ENCODE measurements at places on chromosomes 4 and X.

DNA sequence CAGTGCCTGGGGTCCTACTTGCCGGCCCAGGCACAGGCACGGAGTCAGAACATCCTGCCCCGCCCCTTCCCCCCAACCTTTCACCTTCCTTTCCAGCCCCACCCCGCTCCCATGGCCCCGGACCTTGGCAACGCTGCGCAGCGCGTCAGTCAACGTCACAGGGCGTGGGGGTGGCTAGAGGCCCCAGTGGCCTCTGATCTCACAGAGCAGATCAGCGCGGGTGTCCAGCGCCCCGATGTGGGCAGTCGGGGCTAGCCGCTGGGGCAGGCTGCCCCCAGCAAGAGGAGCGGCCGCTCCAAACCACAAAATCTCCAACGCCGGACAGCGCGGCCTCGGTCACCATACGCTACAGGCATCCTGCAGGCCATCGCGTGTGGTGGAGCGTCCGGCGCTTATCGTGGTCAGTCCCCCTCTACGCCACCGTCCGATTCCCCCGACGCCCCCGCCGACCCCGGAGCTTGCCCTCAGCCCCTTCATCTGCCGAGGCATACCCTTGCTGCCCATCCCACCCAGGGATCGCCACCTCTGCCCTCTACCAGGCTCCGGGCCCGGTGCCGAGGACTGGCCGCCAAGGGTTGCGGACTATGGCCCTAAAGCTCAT is 69.6 kb upstream of the APOOL start:
- DNase-seq, result no peak

DNA sequence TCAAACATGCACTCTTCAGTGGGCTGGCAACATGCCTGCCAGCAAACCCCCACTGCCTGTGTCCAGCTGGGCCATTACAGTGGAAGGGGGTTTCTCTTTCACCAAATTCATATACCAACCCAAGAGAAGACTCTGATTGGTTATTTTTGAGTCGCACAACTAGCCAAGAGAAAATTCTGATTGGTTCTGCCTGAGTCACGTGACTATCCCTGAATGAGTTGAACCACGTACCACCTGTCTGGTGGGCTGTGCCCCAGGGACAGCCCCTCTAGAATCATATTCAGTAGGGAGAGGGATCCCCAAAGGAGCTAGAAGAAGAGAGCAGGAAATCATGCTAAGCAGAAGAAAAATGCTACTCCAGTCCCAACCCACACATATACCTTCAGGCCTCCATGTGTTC is 313.1 kb downstream of the STK32B start:
- no peak for DNase-seq

- no peak for DNase-seq
These were observed 116.8 kb upstream of the AGA start for GRCh38 chr4:177558995-177559394.

- no peak for DNase-seq
These were observed 60.5 kb upstream of the TRIM2 start for GRCh38 chr4:153143527-153144348.

GRCh38 chr4:19214591-19215186 is 1037.0 kb upstream of the SLIT2 start:
- no peak for DNase-seq

- DNase-seq, result no peak
These were observed 43.1 kb upstream of the FAM9C start for GRCh38 chrX:13087322-13088155.

DNA sequence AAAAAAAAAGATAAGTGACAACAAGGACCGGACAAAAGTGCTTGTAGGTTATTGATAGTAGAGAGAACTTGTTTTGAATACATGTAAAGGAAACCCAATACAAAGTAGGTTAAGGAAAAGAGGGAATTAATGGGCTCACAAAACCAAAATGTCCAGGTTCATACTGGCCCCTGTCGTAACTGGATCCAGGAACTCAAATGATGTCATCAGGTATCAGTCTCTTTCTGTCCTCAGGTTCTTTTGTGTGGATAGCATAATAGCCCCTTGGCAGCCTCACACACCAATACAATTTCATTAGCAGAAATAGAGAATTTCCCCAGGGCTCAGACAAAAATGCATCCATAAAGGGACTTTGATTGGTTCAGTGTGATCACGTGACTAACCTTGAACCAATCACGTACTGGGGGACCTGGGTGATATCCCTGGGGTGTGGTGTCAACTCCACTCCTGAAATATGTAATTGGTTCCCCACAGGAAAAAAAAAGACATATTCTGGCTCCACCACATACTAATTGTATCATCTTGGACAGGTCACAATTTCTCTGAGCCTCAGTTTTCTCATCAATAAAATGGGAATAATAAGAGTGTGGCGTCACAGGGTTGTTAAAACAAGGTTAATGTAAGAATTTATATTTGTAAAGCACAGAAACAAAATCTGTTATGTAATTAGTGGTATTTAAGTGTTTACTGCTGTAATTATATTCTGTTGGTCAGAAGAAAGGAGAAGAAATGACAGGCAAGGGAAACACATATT is 174.8 kb downstream of the PDGFRA start:
- DNase-seq, result no peak

DNA sequence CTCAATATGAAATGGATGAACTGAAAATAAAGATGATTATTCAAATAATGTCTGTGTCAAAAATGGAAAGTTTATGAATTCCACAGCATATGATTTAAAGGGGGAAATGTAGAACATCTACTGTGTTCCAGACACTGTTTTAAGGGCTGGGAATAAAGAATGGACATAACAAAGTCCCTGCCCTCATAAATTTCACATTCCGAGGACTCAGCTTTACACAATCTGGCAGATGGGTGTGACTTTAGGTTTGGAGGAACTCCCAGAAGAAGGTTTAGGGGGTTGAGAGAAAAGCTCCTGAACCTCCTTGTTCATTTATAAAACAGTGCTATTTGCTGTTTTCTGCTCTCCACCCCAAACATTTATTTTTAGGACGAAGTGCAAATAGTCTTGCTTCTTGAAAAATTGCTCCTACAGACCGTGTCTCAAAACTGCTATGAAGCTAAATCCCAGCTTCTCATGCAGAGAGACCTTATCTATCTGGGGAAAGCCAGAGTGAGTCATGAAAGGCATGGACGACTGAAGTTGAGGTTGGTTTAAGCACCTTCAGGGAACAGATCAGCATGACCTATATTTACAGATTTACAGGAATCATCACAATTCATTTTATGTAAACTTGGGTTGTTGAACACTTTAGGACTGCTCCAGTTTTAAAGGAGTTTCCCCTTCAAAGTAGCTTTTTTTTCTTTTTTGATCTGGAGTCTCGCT is 184.3 kb downstream of the HS6ST2 start:
- DNase-seq, result no peak

DNA sequence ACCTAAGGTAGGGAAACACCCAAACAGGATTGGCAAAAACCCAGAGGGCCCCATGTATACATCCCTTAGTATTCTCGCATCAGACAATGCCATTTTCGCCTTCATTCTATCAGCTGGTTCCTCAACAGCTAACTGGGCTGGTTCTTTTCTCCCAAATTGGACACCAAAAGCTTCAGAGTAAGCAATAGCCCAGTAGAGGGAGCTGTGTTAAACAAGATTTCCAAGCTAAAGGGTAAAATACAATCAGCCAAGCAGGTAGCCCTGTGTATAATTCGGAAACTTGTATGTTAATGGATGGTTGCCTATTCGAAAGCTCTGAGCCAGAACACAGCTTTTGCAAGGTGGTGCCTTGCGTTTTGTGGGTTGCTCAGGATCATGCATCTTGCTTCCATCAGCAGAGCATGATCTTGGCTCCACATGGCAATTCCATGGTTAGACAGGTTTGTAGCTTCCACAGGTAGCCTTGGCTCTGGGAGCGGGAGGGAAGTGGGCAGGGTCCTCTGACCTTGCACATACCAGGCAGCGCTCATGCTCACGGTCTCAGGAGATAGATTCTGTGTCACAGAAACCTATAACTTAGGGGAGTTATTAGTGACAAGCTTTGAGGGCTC is 115.2 kb upstream of the LNX1 start:
- peak; percentile 39 for DNase-seq

DNA sequence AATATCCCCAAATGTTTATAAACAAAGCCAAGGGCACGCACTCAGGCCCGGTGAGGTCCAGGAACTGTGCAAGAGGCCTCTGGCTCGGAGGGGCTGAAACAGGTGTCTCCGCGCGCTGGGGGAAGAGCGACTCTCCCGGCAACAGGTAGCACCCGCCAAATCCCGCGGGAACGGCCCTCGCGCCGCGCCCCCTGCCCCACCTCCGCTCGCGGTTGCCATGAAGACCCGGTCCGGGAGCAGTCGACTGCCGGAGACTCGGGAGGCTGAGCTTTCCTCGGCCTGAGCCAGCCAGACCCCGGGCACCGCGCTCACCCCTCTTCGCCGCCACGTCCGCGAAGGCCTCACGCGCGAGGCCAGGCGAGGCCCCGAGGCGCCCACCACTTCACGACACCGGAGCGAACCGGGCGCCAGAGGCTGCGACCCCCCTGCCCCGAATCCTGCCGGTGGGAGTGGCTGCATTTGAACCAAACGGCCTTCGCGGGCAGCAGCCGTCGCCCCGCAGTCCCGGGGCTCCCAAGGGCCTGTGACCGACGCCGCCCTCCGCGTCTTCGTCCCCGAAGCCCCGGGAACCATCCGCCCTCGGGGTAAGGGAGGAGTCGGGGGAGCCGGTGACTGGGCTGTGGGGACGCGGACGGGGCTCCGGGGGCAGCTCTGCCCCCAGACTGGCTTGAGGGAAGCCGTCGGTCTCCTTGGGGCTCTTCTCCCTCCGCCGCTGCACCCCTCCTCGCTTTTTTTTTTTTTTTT is at the start of gene NSUN7:
TSS of gene NSUN7 (plus strand) at position 239 of the 744 bp plus-strand sequence. CDS start 739 bp downstream, outside the sequence.
- DNase-seq, result peak; percentile 70

- no peak for DNase-seq
These were observed 6.5 kb upstream of the TMEM184C start for GRCh38 chr4:147610686-147611085.

DNA sequence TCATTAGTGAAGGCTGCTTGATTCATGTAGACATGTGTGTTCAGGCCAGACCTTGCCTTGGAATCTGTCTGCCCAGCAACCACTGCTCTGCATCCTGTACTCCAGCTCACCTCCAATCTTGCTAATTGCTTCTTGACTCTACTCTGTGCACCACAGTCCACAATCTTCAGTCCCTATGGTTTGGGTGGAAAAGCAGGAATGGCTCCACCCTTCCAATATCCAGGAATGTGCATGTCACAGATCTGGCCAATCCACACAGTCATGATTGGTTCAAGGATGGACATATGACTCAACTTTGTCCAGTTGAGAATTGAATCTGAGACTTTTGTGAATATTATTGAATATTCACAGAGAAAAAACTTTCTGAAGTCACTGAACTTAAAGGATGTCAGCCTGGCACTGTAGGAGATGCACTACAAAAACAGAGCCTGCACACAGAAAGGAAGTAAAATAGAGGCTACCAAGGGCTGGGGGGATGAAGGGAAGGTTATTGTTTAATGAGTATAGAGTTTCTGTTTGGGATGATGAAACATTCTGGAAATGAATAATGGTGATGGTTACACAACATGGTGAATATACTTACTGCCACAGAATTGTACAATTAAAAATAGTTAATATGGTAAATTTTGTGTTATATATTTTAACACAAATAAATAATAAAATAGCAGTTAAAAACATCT is 161.3 kb upstream of the USP38 start:
- no peak for DNase-seq

DNA sequence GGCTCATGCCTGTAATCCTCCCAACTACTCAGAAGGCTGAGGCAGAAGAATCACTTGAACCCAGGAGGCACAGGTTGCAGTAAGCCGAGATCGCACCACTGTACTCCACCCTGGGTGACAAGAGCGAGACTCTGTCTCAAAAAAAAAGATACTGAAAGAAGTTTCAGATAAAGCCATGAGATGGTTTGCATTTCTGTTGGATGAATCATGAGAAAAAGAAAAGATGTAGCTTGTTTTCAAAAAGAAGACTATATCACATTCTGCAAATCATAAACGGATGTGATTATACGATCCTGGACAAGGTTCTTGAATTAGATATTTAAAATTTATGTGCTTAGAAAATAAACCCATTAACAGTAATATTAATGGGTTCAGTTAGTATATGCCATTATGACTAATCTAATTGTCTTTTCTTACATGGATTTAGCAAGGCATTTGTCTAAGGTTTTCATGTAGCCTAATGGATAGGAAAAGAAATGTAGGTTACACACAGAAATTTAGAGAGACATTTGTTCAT is 345.9 kb downstream of the SLC7A11 start:
- no peak for DNase-seq

DNA sequence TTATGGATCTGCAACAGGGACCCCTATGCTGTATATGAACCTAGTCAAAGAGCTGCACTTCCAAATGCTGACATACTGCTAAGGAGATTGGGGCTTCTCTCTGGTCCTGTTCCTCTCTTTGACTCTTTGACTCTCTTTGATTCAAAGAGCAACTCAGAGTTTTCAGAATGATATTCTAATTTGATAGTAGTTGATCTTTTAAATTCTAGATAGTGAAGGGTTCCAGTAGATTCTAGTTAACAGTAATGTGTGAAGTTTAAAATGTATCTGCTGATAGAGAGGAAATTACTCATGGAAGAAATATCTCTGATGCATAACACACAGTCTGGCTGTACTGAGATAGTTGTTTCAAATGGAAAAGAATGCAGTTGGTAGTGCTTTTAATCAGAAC is 239.1 kb downstream of the RASL11B start:
- no peak for DNase-seq

- no peak for DNase-seq
These were observed 18.3 kb downstream of the ADGRG4 start for GRCh38 chrX:136318895-136319597.

DNA sequence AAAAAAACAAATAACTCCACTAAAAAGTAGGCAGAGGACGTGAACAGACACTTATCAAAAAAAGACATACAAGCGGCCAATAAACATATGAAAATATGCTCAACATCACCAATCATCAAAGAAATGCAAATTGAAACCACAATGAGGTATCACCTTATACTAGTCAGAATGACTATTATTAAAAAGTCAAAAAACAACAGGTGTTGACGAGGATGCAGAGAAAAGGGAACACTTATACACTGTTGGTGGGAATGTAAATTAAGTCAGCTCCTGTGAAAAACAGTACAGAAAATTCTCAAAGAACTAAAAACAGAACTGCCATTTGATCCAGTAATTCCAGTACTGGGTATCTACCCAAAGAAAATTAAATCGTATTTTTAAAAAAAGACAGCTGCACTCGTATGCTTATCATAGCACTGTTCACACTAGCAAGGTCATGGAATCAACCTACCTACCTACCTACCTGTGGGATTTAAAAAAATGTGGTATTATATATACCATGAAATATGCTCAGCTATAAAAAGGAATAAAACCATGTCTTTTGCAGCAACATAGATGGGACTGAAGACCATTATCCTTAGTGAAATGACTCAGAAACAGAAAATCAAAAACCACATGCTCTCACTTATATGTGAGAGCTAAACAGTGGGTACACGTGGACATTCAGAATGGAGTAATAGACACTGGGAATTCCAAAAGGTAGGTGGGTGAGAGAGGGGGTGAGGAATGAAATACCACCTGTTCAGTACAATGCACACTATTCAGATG is 24.8 kb upstream of the PTPN13 start:
- DNase-seq, result no peak

DNA sequence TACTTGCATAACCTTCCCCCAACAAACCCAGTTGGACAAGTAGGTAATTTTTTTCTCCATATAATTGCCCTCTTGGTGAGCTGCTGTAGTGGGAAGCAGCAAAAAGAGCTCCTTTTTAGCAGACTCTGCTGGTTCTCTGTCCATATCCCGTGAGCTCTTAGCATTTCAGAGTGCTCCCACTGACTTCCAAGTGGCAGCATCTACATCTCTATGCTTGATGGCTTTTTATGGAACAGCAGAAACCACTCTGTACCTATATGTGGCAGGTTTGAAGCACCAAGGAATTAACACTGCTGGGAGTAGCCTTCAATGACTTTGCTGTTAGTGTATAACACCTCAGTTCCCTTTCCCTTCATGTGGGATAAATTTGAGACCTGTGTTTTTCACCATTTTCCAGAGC is 168.4 kb upstream of the NHS start:
- no peak for DNase-seq
